Renal cortical epithelial cell (primary cell): ENCODE measurements at places on chromosomes 16 and 17.

DNA sequence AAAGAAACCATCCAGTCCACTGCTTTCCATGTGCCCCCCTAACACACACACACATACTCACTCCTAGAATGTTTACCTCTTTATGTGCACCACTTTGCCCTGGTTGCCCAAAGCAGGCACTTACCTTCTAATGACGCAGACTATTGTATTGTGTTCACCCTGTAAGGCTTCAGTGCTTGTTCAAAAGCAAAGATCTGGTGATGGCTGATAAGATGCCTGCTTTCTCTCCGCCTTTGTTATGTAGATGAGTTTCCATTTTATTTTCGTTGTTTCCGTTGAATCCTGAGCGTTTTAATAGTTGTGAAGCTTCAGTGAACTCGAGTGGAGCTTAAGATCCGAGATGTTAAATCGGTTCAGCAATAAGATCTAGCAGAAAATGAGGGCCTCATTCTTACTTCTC lies 452.7 kb downstream of the TMEM114 start:
- DNase-seq, result no peak

DNA sequence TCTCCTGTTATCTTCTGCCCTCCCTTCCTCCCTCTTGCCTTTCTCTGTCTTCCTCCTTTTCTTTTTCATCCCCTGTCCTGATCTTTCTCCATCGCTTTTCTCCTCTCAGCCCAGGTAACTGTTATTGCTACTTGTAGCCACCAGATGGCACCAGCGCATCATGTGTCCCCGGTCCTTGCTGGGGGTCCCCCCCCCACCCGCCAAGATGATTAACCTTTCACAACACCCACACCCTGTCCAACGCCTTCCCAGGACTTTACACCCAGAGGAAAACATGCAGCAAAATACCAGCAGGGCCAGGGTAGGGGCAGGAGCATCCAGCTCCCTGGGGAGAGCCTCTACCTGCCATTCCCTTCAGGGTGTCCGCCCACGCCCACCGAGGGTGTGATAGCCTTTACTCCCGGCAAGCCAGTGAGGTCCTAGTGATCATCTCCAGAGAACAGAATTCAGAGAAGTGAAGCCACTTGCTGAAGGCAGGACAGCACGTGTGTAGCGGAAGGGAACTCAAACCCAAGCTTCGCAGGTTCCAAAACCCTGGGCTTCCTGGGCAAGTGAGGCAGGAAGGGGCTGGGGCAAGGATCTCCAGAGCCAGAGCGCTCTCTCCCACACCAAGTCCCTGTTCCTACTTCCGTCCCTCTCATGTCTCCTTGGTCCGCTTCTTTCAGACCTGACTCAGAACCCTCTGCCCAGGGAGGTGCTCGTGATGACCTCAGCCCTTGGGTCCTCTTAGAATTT lies 13.4 kb upstream of the TAC4 start:
- peak; percentile 38 for DNase-seq

DNA sequence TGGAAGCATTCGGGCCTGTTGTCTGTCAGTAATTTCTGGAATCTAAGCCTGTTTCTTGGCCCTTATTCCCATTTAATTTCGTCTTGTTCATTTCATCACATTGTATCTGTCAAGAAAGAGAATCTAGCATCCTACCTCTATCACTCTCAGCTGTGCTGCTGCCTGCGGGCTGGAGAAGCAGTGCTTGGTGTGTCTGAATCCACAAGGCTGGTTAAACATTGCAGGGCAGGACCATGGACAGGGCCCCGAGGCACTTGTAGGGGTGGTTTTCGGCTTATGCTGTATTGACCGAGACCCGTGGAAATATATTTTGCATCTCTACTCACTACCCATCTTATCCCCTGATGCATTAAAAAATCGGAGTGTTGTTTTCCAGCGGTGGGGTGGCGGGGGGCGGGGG lies 3.1 kb downstream of the RAB11FIP4 start:
- peak; percentile 62 for DNase-seq

- no peak for DNase-seq
Observed at GRCh38 chr16:50835358-50836060, 93.6 kb downstream of the CYLD start.

DNA sequence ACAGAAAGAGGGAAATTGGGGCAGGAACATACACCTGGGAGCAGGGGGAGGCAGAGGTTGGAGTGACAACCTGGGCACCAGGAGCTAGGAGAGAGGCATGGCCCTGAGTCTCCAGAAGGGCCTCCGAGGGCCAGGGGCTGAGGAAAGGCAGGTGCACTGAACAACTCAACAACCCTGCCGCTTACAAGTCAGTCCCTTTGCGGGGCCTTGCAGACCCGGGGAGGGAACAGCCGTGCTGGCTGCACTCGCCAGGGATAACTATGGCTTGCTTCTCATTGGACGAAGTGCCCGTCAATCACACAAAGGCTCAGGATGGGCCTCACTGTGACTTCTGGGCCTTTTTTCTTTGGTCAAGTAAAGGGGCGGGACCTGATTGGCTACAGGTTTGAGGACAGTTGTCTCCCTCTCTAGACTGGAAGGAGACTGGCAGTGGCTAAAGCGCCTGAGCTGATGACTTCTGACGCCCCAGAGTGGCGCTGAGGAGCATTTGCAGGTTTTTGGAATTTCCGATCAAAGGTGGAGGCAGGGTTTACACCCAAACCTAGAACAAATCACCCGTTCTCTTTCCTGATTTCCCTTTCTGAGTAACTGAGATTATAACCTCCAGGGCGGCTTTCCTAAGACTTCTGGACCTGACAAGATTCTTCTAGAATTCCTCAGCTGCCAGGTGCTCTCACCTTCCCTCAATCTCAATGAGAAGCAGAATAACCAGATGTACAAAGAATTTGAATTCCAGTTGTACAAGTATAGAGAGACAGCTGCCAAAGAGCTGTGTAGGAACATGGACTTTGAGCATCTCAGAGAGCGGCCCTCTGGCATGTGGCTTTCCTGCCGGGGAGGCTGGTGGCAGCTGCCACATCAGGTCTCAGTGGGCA lies 27.6 kb upstream of the ST6GALNAC2 start:
- no peak for DNase-seq
